ENCODE measurements at places on chromosomes 5 and 9. TPM values are rescaled to one million over a fixed set of nuclear protein-coding genes. Genes with fewer than 3 reads are reported as not detected.

DNA sequence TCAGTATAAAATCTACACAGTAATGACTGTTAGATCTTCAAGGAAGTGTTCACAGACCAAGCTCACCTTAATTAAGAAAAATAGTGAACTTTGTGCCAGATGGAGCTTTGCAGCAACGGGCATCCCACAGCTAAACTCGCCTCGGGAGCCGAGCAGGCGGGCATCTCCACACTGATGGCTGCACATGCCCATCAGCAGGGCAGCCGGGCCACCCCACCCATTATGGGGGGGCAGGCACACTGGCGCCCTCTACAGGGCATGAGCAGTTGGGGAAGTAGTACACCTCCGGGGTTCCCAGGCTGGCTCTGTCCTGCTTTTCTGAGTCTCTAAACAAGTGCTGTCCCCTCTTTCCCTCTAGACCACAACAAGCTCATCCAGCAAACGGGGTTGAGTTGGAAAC, 21.6 kb downstream of the ANKS6 start:
- DNase-seq = peak; percentile 13

DNA sequence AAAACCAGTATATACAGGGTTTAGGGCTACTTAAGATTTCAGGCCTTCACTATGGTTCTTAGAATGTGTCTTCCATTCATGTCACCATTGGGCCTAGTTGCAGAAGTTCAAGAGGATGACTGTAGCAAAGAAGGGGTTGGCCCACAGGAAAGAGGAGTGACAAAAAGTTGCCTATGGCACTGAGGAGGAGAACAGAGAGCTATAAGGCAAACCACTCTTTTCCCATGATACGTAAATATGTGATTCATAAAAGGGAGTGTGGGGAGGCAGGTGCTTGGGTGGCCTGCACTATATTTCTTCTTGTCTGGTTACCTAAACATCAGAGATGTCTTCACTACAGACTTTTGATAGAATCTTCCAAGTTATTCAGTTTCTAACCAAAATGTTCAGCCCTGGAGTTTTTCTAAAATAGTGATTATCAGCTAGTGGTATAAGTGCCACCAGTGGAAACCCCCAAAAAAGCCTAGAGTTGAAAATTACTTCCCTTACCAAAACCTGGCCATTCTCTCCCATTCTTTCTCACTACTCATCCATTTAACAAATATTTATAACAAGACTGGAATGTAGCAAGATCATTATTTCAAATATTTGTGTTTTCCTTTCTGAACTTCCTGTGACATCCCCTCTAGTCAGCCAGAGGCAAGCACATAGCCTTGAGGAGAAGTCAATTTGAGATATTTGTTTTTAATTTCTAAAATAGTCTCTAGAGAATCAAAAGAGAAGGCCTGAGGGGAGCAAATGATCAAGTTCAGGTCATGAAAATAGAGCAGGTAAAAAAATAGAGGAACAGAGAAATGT, 367.4 kb downstream of the EFNA5 start:
- no peak for DNase-seq

DNA sequence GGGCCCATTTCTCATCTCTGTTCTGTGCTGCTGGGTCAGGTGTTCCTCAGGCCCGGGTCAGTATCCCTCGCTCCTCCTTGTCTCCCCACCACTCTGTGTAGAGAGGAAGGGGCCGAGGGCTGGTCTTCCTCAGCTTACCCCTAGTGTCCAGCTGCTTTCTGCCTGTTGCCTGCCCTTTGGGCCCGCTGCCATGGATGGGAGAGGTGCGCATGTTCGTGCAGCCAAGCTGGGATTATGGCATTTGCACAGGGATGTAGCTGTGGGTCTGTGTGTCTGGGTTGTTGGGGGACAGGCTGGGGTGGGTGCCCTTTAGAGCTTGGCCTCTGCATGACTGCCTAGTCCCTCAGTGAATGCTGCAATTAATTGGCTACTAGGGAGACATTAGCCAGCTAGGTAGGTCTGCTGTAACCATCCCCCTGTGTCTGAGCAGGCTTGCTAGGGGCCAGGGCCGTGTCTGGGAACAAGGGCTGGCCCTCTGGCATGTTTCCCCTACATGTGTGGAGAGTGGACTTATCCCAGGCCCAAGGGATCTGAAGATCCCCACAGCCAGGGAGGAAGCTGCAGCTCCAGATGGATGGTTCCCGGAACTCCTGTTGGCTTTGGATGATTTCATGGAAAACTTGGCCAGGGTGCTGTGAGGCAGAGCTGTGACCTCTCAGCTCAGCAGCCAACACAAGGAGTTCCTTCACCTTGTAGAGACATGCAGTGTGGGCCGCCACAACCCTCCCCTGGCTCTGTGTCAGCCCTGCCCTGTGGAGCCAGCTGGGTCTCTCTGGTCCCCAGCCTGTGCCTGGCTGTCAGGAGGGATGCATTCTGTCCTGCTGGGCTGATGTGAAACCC, 161.9 kb downstream of the MACROH2A1 start:
- DNase-seq = no peak

Gene PCDHGA9
- 0.64 TPM for total RNA-seq

Gene TMC1
- total RNA-seq = not detected

Gene SMIM3
- total RNA-seq = 234 TPM

- DNase-seq = no peak
These were observed 75.2 kb downstream of the NPR3 start for GRCh38 chr5:32786311-32786710.

- peak; percentile 80 for DNase-seq
These were observed 62.0 kb upstream of the MEF2C start for GRCh38 chr5:88944751-88945531.

- no peak for DNase-seq
These were observed 129.7 kb upstream of the FBN2 start for GRCh38 chr5:128667751-128668150.

GRCh38 chr5:177456976-177457851, 10.6 kb downstream of the PRR7 start:
- peak; percentile 97 for DNase-seq

DNA sequence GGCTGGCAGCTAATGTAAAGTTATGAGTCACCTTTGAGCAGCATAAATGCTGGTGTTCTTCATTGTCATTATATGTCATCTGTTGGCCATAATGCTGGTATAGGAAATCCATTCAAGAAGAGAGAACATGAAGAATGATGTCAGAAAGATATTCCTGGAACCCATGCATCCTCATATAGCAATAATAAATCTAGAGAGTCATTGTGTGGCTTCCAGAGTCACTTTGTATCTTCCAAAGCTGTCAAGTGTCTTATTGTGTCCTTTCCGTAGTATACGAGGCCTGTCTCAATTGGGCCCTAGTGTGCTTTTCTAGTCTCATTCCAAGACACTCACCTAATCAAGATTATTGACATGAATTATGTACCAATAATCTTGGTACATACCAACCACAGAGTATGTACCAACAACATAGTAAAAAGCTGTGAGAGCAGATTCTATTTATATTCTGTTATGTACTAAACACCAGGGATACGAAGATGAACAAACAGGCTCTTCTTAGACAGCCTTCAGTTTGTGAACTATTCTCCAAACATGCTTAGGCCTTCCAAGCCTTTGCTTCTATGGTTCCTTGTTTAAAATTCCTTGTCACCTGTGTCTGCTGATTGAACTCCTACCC, 110.1 kb downstream of the ERCC6L2 start:
- DNase-seq = no peak

DNA sequence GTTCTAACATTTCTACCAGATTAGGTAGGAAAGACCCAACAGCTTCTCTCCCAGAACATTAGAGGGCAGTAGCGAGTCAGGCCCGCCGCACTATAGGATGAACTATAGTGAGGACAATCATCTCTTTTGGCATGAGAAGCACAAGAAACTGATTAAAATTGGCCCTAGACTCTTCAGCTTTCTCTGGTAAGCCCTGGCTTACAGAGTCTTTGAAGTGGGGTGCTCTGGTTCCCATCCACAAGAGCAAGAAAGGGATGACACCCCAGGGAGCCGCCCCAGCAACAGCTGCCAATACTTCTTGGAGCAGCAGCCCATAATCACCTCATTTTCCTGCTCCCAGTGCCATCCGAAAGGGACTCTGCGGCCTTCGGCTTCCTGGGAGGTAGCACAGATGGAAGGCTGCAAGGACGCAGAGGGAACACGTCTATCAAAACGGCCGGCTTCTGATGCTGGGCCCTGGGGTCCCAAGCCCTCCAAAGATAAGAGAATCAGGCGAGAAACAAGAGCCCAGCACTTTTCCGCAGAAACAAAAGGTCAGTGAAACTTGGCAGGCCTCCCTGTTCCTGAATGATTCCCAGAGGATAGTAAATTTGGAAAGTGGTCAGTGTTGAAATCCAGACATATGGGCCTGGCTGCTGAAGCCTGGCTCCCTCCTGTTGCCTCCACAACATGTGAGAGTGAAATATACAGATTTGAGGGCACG, 69.3 kb downstream of the HSD17B3 start:
- peak; percentile 69 for DNase-seq

DNA sequence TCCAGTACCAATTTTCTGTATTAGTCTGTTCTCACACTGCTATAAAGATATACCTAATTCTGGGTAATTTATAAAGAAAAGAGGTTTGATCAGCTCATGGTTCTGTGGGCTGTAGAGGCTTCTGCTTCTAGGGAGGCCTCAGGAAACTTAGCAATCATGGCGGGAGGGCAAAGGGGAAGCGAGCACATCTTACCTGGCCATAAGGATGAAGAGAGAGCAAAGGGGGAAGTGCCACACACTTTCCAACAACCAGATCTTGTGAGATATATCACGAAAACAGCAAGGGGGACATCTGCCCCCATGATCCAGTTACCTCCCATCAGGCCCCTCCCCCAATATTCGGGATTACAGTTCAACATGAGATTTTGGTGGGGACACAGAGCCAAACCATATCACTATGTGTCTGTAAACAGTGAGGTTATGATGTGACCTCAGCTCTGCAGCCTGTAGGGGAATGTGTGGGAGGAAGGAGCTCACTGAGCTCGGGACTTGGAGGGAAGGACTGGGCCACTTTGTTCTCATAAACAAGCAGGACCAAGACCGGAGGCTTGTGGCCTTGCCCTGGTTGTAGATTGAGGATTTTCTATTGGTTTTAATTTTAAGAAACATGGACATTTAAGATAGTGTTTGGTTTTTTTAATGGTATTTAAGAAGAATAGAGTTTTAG, 85.2 kb downstream of the EHMT1 start:
- no peak for DNase-seq

DNA sequence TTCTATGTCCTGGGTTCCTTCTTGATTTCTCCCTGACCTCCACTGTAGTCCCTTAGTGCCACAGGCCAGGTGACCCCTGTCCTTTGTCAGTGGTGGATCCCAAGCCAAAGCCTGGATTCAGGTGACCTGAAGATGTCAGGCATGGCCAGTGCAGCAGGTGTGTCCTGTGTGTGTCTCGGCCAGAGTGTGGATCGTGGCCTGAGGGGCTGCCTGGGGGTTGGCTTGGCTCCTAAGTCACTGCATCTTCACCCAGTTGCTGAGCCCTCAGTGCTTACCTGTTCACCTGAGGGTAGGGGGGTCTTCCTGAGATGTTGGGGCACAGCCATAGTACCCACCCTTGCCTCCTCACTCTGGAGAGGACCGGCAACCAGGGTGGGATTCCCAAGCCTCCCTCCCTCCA, 61.8 kb upstream of the PITX1 start:
- no peak for DNase-seq

DNA sequence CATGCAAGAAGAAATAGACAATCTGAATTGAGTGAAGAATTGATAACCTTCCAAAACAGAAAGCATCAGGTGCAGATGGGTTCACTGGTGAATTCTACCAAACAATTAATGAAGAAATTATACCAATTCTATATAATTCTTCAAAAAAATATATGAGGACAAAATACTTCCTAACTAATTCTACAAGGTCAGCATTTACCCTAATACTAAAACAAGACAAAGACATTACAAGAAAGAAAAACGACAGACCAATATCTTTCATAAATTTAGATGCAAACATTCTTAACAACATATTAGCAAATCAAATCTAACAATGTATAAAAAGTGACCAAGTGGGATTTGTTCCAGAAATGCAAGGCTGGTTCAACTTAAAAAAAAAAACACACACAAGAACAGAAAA, 183.9 kb downstream of the BARX1 start:
- no peak for DNase-seq

GRCh38 chr9:19298436-19299000, 68.0 kb downstream of the DENND4C start:
- no peak for DNase-seq

Gene CNTLN
- total RNA-seq = 15.1 TPM

Gene PCDHB10
- 2.8 TPM for total RNA-seq

- DNase-seq = no peak
These were observed 37.9 kb downstream of the FBXW11 start for GRCh38 chr5:171968531-171968930.

DNA sequence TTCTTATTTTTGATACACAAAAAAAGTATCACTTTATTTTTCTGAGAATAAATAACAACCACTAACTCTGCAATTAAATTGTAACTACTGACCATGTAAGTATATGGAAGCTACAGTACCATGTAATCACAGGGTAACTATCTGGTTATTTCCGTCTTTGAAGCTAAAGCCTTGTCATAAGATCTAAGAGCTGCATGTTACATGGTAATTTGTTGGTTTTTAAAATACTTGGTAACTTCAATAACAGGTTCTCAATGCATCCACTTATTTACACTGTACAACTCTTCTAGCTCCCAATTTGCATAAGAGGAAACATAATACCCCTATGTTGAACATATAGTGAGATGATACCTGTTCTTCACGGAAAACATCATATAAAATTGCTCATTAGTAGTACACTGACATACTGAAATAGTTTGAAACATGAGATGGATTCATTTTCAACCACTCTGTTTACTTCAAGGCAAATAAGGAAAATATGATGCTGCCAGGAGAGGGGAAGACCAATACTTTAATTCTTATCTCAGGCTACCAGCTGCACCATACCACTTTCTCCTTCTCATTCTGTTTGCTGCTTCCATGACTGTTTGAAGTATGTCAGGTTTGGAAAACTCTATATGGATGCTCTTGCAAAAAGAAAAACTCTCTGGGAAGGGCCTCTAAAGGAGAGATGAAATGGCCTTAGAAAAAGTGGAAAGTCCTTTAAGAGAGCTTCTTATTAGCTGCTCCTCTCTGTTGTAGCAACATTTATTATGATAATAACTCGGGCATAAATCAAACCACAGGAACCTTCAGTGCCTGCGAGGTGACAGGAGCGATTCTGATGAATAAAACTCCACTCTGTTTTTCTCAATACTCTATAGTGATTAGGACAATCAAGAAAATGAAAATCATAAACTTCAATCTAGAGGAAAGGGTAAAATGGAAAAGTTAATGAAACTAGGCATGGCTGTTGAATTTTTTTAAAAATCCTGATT, 150.2 kb downstream of the KIAA0825 start:
- no peak for DNase-seq

Gene CDX1
- total RNA-seq = not detected

Gene RMRP
- total RNA-seq = 6,728 TPM

DNA sequence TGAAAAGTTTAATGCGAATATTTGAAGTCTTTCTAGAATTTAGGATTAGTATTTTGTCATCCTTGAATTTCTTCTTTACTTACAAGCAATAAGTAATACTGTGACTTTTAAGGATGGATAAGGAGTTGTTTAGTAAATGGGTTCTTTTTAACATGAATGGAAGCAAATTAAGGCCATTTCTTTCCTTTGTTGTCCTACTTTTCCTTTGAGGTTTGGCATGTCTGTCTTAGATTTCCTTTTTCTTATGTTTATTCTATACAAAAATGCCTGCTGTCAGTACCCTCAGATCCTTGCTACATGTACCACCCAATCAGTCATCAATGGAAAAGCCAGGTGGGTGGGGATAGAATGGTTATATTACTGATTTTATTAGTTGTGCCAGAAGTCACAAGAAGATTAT, 10.2 kb downstream of the STX17 start:
- DNase-seq = no peak

Gene IRX1
- total RNA-seq = not detected

- DNase-seq = no peak
These were observed 6.7 kb downstream of the DAB2IP start for GRCh38 chr9:121658166-121658565.

Gene SLC26A2
- total RNA-seq = 36.2 TPM
